ENCODE measurements at places on chromosomes 7 and 10.

GRCh38 chr10:6823770-6824169 is 243.7 kb upstream of the PRKCQ start:
- DNase-seq: no peak

GRCh38 chr7:48786951-48787350 is 137.4 kb upstream of the CDC14C start:
- no peak for DNase-seq

DNA sequence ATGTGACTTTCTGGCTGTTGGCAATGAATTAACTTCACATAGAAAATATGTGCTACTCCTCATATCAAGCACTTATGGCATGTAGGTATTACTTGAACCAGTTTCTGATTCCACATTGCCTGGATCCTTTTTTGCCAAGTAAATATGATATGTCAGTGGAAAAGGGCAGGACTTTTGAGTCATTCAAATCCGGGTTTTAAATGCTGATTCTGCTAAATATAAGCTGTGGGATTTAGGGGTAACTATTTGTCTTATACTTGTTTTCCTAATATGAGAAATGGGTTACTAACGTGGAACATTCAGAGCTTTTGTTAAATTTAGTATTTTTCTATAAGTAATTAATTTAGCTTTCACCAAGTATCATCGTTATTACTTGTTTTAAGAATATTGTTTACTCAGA is 108.0 kb upstream of the HGF start:
- no peak for DNase-seq

GRCh38 chr7:4725014-4725849 is 43.1 kb downstream of the FOXK1 start:
- no peak for DNase-seq

DNA sequence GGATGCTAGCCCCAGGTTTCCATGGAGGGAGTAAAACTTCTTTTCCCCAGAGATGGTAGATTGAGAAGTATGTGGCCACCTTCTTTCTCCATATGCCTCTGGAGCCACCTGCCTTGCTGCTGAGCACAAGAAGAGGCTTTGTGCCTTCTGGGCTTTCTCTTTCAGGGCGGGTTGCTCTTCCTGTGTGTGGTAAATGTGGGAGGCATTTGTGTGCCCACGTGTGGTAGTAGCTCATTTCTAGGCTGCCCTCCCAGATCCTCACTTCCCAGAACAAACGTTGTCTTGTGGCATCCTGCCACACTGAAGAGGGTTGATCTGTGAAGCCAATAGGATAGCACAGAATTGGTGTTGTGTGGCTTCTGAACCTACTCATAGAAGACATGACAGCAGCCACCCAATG is 342.0 kb upstream of the PODXL start:
- DNase-seq: no peak

- DNase-seq: no peak
These were observed 45.9 kb upstream of the ELAPOR2 start for GRCh38 chr7:87105401-87105800.

GRCh38 chr7:84848219-84848973 is 338.5 kb downstream of the SEMA3D start:
- DNase-seq: no peak

DNA sequence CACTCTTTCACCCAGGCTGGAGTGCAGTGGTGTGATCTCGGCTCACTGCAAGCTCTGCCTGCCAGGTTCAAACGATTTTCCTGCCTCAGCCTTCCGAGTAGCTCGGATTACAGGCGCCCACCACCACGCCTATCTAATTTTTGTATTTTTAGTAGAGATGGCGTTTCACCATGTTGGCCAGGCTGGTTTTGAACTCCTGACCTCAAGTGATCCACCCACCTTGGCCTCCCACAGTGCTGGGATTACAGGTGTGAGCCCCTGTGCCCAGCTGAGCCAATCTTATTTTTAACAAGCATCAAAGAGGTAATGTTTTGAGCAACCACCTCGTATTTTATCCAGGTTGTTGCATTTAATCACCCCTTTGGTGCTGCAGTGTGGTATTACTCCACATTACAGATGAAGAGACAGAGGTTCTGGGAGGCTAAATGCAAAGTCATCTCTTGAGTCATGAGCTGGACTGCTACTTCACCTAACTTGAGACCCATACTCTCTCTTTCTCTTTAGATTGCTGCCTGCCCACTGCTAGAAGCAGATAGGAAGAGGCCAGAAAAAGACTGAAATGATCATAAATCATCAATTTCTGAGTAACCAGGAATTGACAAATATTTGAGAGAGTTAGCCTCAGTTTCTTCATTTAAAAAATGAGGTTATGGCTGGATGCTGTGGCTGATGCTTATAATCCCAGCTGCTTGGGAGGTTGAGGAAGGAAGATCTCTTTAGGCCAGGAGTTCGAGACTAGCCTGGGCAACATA is 116.2 kb downstream of the CAMK1D start:
- DNase-seq: no peak

DNA sequence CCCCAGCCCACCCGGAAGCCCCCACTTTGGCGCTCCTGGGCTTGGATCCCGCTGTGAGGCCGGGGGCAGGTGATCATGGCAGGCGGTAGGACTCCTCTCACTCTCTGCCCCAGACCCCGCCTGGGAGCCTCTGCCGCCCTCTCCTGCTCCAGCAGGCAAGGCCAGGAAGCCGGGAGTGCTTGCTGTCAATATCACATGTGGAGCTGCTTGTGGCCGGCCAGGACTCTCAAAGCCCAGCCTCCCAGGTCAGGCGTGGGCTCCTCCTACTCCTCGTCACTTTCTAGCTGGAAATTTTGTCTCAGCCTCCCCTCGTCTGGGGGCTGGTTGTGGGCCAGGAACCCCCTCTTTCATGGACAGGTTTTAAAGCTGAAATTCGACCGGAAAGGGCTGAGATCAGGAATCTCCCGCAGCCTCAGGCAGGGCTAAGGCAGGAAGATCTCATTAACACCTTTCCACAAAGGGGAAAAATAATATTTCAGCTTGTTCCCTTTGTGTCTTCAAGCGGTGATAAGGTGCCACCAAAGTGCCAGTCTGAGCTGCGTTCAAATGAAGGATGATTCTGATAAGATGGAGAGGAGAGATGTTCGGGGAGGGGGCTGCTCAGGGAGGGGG is 273.6 kb upstream of the PODXL start:
- DNase-seq: no peak

GRCh38 chr10:29820890-29821461 is 186.2 kb upstream of the SVIL start:
- DNase-seq: no peak

DNA sequence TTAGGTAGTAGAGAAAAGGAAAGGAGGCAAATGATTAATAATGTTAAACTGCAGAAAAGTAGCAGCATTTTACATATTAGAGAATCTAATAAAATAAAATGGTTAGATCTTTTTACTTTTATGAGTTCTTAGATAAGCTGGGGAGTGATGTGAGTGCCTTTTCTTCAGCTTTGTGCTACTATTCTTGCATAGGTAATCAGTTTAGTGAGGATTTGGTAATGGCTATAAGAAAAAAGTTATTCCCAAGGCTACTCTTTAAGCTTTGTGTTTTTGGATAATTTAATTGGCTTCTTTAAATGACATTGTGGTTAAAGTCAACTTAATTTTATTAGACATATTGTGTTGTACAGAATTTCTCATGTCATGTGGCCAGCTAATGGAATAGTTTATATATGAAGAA is 3.7 kb downstream of the KCND2 start:
- no peak for DNase-seq

DNA sequence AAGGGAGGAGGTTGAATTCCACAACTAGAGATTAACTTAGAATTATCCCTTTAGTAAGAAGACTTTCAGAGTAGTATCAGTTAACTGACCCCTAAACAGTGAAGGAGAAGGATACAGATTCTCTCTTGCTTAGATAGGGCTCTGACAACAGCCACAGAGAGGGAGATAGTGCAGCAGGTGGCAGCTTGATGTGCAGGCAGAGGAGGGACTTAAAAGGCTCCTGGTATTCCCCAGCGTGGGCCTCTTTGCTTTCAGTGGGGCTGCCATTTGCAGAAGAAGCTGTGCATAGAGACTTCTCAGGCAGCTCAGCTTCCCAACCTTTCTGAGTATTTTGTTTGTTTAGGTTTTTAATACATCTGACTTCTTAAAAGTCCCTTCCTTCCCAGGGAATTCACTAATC is 16.0 kb downstream of the FZD1 start:
- DNase-seq: peak; percentile 46

GRCh38 chr10:3397846-3398245 is 225.3 kb upstream of the PITRM1 start:
- no peak for DNase-seq

GRCh38 chr7:119783799-119784198 is 489.2 kb upstream of the KCND2 start:
- DNase-seq: no peak

DNA sequence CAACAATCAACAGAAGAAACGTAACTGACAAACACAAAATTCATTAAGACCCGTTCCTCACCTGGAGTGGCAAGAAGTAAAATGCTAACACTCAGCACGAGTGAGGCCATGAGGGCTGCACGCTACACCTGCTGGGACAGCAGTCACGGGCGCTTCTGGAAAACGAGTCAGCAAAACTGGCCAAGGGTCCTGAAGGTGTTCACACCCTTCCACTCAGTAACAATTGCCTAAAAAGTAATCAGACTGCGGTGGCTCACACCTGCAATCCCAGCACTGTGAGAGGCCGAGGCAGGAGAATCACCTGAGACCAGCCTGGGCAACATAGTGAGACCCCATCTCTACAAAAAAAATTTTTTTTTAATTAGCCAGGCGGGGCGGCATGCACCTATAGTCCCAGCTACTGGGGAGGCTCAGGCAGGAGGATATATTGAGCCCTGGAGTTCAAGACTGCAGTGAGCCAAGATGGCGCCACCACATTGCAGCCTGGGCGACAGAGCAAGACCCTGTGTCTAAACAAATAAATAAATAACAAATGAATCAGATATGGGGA is 199.1 kb downstream of the MAD1L1 start:
- DNase-seq: no peak

GRCh38 chr10:103958996-103959395 is 7.9 kb upstream of the SLK start:
- no peak for DNase-seq

GRCh38 chr7:44309271-44310091 is 15.9 kb downstream of the CAMK2B start:
- no peak for DNase-seq

DNA sequence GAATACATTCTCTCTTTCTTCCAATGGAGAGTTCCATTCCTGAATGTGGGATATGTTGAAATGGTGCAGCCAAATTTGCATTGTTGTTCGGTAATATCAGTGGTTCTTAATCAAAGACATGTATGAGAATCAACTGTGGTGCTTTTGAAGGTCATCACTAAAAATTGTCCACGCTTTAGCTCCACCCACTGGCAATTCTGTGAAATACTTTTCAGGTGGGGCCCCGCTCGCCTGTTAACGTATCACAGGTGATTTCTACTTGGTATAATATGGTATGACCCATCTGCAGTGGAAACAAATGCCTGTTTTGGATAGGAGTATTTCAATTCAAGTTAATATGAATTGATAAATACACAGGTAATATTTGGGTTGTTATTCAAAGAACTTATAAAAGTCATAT is 178.4 kb downstream of the NSUN6 start:
- no peak for DNase-seq

DNA sequence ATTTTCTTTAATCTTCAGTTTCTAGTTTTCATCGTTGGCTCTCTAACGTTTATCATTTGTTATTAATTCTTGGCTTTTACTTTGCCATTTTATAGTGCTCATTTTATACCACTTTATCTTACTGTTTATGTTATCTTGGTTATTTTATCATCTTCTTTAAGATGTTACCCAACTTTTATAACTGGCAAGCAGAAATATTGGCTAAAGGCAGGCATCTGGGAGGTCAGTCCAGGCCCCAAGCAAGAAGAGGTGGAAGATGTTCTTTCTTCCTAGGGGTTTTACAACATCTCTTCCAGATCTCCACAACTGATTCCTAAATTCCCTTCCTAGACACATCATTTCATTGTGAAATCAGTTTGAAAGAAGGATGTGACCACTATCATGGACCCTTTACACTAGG is 208.1 kb downstream of the AHR start:
- DNase-seq: no peak

- DNase-seq: no peak
These were observed 54.5 kb downstream of the PARD3 start for GRCh38 chr10:34760606-34761005.

- no peak for DNase-seq
These were observed 110.7 kb upstream of the FZD8 start for GRCh38 chr10:35752469-35753461.

DNA sequence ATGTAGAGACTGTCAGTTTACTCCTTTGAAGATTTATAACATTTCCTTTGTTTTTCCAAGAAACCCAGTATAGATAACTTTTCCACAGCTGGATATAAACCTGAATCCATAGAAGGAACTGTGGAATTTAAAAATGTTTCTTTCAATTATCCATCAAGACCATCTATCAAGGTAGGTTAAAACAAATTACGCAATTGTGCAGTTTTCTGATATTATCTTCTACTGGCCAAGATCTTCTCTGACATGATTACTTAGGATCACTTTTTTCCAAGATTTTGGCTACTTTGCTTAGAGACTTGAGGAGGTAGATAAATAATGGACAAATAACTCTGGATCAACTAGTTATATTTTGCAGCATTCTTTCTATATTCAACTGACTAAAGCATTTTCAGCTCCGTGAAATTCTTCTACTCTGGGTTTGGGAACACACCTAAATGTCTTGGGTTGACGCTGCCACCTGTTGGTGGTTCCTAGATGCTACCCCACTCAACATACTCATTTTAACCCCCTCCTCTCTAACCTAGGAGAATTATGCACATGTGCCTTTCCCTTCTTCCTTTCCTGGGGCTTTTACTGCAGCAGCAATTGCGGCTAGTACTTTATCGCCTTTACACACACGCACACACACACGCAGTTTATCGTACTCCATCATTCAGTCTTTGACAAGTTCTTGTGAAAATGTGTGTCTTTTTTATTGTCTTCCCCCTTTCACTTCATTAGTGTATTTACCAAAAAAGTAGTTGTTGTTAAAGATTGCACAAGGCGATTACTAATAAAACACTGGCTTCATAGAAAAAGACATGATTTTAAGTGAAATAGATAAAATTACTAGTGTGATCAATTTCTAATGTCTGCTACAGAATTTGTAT is 32.7 kb downstream of the ABCB5 start:
- DNase-seq: no peak

DNA sequence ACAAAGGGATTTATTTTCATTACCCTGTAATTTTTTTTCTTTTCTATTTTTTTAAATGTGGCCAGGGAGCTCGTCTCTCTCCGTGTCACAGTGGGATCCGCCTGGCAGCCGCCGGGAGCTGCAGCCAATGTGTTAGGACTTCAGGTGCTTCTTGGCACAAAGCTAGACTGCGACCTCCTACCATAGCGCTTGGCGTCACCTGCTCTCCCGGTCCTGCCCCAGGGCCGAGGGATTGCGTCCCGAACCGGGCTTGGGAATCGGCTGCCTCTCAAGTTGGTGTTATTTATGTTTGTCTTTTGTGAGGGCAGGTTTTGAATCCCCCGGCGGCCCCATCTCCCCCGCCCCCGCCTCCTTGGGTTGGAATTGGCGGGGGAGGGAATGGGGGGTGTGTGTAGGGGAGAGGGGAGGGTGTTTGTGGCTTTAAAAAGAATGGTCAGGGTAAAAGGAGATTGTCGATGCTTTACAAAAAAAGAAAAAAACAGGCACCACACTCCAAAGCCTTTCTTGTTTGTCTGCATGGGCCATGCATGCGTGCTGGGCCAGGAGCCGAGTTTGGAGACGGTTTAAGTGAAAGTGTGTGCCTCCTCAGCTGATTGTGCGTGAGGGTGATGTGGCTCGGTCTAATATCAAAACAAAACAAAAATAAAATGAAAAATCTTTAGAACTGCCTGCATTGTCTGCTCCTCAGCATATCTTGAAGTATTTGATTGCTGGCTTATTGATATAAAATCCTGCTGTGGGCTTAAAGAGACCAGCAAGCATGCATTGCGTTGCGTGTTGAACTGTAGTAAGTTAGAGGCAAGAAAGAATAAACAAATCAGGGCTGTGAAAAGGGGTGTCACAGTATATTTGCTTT is 1.2 kb downstream of the PPP1R9A start:
- peak; percentile 27 for DNase-seq
